Heart right ventricle (tissue), 16 donors: ENCODE measurements at places on chromosomes 6 and 20. TPM values are rescaled to one million over a fixed set of nuclear protein-coding genes. Genes with fewer than 3 reads are reported as not detected.

The FAXC gene
- not detected for total RNA-seq

The BCL2L1 gene
- total RNA-seq = 67.3 TPM

- no peaks in the 10 kb centered on the region for H3K27me3 ChIP-seq
- no peak for DNase-seq
- no peaks in the 10 kb centered on the region for H3K36me3 ChIP-seq
Measured at GRCh38 chr6:106056060-106056745, 29.9 kb upstream of the PRDM1 start.

DNA sequence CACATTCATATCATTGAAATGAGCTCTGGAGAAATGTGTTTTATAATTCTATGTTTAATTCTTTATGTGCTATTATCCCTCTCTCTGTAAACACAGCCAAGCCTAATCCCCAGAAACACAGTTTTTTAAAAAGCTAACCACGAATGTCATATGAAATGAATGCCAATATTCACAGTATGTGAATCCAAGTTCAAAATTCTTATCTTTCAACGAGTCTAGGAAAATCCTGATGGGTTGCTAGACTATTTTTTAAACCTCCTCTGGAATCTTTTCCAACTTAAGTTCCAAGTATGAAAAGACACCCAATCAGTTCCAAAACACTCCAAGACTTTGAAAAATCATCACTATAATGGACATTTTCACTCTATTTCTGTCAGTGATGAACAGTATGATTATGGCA, 689.3 kb downstream of the HACE1 start:
- no peak overlapping the region for H3K27ac ChIP-seq
- no peak for DNase-seq
- H3K27me3 ChIP-seq = no peaks in the 10 kb centered on the region
- no peak overlapping the region for H3K4me3 ChIP-seq
- H3K36me3 ChIP-seq = no peaks in the 10 kb centered on the region
- no peaks in the 10 kb centered on the region for H3K4me1 ChIP-seq

DNA sequence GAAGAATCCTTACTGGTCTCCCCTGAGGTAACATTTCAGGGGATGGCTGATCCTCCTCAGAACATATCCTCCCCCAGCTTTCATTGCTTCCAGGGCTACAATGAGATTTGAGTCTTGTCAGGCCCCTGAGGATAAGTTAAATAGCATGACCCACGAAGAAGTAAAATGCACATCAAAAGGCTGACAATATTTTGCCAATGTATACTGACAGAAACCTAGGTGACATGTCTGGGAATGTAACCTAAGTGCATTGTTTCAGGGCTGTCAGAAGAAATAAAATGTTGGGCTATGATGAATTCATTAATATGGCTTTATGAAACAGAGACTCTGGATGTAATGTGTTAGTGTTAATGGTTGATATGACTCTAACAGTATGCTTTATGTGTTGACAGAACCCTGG, 471.5 kb downstream of the HDGFL1 start:
- H3K27ac ChIP-seq = no peak overlapping the region
- H3K4me3 ChIP-seq = no peak overlapping the region
- no peaks in the 10 kb centered on the region for H3K36me3 ChIP-seq
- no peak for DNase-seq
- H3K27me3 ChIP-seq = no peaks in the 10 kb centered on the region

- no peaks in the 10 kb centered on the region for H3K36me3 ChIP-seq
- H3K27ac ChIP-seq = no peak overlapping the region
- H3K4me1 ChIP-seq = peaks cover 6% of the 10 kb centered on the region
- no peak for DNase-seq
- no peak overlapping the region for H3K4me3 ChIP-seq
- no peaks in the 10 kb centered on the region for H3K27me3 ChIP-seq
Measured at GRCh38 chr6:149132336-149132735, 185.2 kb upstream of the TAB2 start.
